ENCODE measurements at places on chromosomes 6 and 20.

DNA sequence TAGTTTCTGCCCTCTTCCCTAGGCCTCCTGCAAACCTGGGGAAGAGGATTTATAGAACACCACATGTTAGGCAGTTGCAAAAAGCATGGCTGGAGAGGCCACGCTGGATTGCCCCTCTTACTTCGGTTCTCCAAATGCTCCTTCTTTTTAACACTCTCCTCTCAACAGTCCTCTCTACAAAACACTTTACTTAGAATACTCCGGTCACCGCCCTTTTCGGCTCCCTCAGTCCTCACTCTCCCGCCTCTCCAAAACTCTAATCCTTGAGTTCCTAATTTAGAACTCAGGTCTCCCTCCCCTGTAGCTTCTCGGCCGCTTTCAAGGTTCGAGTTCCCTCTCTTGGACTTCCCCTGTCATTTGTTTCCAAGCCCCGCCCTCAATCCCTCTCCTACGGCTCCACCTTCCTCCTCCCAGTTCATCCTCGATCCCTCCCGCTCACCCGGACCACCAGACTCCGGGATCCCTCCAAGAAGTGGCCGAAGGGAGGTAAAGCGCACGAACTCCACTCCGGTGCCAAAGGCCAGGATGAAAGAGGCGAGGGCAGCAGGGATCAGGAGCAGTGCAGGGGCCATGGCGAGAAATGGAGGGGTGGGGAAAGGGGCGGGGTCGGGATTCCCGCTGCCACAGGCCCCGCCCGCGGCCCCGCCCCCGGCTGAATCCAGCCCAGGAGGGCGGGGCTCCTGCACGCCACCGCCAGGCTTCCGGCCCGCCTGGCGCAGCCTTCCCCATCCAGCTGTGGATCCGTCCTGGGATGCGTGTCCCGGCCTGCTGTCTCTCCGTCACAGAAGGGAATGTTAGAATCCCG is at the start of gene NRM:
TSS of gene NRM (minus strand) at position 582 of the 805 bp plus-strand sequence. CDS start at position 572, 10 bp downstream.
- DNase-seq, result peak; percentile 89

DNA sequence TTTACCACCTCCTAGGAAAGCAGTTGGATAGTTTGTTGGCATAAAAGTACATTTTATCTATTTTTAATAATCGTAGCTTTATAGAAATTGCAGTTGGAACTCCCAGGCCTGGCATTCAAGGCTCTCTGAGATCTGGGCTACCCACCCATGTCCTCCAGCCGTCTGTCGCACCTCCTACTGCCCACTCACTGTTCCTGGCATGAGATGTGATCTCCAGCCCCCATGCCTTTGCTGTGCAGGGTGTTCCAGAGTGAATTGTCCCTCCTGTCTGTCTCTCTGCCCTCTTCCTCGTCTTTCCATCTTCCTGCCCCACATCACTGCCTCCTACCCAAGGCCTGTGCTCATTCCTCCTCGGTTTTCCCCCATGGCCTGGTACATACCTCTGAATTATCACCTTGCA is 50.7 kb downstream of the PTPN1 start:
- no peak for DNase-seq

GRCh38 chr6:134956032-134956431 is 6.1 kb upstream of the ALDH8A1 start:
- no peak for DNase-seq

DNA sequence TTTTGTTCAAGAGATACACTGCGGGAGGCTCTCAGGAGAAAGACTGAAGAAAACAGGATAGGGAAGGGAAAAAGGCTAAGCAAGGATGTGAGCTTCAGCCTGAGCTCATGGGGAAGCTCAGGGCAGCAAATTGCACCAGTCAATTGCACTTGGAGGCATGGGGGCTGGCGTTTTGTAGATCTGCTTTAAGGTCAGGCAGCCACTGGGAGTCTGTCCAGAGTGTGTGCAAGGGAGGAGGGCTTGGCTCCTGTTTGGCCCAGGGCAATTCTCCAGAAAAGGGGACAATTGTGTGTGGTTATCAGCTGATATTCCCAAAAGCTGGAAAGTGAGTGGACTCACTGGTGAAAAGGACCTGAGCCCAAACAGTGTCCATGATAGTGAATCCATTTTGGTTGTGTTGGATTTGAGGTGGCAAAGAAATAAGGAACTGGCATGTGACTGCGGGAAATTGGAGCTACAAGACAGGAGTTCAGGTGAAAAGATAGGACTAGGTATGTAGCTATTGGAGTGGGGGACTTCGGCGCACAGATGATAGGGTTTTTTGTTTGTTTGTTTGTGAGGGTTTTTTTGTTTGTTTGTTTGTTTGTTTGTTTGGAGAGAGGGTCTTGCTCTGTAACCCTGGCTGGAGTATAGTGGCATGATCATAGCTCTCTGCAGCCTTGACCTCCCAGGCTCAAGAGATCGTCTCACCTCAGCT is 22.3 kb upstream of the IER3 start:
- no peak for DNase-seq

DNA sequence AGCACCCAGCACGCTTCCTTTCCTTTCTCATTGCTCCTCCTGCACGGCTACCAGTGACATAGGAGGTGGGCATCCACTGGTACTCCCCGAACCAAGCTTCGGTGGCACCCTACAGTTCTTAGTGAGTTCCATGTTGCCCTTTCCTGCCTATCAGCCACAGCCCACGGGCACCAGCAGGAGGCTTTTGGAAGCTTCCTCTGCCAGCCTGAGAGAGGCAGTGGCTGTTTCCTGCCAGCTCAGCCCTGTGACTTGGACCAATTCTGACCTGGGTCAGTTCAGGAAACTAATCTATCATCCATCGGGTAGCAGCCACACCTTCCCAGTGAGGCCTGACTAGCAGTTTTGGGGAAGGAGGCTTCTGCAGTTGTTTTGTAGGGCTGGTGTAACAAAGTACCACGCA is 176.4 kb upstream of the UST start:
- no peak for DNase-seq

- DNase-seq, result no peak
Measured at GRCh38 chr6:167668019-167668753, 158.5 kb upstream of the AFDN start.

DNA sequence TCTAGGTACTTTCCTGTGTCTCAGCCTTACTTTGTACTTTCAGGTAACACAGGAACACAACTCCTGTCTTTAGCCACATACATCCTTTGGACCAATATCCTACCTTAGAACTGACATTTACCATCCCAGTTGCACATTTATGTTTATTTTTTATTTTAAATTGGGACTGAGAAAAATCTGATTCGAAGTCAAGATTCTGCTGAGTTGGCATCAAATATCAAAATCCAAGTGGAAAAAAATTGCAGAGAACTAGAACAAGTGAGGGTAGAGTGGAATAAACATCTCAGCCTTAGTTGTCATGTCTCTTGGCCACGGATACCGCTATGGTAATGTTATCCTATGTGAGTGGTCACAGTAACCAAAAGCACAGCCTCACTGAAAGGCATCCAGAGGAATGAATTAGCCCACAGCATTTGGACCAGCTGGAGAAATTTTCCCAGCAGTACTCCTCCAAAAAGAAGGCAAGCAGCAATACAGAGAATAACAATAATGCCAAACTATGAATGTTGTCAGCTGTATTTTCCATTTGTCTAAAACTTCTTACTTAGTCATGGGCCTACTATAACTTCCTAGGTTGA is 17.6 kb upstream of the EYA4 start:
- DNase-seq, result no peak

- DNase-seq, result no peak
Measured at GRCh38 chr6:131813991-131814390, 6.2 kb downstream of the ENPP1 start.

DNA sequence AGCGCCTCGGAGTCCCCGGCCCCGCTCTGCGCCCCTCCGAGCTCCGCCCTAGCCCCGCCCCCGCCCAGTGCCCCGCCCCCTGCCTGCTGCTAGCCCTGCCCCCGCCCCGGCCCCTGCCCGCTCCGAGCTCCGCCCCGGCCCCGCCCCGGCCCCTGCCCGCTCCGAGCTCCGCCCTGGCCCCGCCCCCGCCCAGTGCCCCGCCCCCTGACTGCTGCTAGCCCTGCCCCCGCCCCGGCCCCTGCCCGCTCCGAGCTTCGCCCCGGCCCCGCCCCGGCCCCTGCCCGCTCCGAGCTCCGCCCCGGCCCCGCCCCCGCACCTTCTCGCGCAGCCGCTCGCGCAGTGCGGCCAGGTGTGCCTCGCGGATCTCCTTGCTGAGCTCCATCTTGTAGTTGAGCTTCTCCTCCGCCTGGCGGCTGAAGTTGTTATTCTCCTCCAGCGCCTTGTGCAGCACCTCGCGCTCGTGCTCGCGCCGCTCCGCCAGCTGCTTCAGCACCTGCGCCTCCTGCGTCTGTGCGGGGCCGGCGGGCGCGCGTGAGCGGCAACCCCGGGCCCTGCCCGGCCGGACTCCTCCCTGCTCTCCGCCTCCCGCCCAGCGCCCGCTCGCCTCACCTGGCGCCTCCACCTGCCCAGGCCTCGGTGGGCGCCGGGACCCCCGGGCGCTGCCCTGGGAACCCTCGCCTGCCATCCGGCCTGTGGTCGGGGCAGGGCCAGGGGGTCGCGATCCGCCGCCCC is 11.3 kb downstream of the STMN3 start:
- peak; percentile 80 for DNase-seq

All from fibroblast of skin of scalp (primary cell).